ENCODE measurements at places on chromosomes 4 and X. TPM values are rescaled to one million over a fixed set of nuclear protein-coding genes. Genes with fewer than 3 reads are reported as not detected.

Gene NCAPG
- polyA plus RNA-seq = 14.5 TPM

Gene TMEM150C
- polyA plus RNA-seq = 17.3 TPM

Gene FRMPD4
- polyA plus RNA-seq = 0.86 TPM

Gene AKAP17A
- polyA plus RNA-seq = 50.0 TPM

Gene ZNF732
- 2.8 TPM for polyA plus RNA-seq

Gene PAGE3
- polyA plus RNA-seq = not detected

Gene BBS7
- 30.0 TPM for polyA plus RNA-seq

Gene SMAD1
- 52.8 TPM for polyA plus RNA-seq

Gene MAGEB2
- polyA plus RNA-seq = not detected

DNA sequence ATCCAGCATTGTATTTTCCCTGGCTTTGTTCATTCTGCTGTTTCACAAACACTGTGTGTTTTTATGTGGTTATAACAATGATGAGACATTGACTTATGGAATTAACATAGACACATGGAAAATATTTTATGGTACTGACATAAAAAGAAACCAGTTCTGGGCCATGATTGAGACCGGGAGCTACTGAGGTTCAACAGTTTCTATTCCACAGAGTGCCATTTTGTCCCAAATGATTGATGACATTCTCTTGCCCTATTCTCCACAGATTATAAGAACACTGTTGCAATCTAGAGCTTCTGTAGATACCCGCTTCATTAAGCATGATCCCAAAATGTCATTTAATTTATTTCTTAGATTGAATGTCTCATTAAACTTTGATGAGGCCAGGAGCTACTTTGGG lies 326.8 kb downstream of the RPA4 start:
- DNase-seq = no peak

DNA sequence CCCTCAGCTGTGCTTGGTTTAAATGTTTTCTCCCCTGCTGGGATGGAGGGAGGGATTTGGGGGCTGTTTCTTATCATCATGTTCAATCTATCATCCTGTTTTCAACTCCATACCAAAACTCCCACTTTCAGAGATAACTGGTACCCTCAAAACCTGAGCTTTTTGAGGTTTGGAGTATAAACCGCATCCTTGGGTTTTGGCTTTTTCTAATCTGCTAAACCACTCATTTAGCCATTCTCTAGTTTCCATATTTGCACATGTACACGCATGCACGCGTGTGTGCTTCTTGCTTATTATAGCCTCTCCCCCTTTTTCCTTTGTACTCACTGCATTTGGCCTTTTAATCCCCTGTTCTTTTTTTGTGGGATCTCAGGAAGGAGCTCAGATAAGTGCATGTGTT lies 116.7 kb upstream of the TEX13D start:
- DNase-seq = no peak

GRCh38 chr4:44679060-44679459 lies 840 bp downstream of the GUF1 start:
- DNase-seq = no peak

- DNase-seq = peak; percentile 25
These were observed 93.2 kb downstream of the WFS1 start for GRCh38 chr4:6362896-6363295.

GRCh38 chr4:16783119-16783518 lies 115.3 kb downstream of the LDB2 start:
- DNase-seq = no peak

GRCh38 chr4:83748711-83749110 lies 212.8 kb downstream of the GPAT3 start:
- no peak for DNase-seq

DNA sequence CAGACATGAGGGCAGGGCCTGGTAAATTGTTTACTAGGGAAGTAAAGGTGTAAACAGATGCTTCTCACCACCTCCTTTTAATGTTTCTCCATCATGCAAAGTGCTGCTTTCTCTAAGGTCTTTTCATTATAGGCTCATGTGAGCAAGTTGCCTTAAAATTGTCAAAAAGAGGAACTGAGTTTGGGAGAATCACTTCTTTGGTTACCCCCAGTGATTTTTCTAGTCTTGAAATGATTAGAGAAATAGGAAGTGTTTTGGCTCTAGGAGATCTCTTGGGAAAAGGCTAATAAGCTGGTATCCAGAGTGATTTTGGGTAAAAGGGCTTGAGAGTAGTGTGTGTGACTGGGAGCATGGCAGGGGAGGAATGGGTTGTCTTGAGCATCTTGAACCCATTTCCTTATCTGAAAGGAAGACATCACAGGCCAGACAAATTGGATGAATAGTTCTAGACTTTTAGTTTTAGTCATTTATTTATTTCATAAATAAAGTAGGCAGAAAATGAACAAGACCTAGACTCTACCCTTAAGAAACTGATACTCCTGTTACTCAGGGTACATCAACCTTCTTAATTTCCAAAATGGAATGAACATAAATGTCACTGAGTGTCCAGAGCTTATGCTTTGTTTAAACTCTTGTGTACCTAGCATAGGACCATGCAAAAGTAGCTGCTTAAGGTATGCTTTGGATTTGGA lies 14.2 kb downstream of the GRPR start:
- no peak for DNase-seq

GRCh38 chr4:16290681-16291420 lies 64.6 kb upstream of the TAPT1 start:
- no peak for DNase-seq

GRCh38 chr4:7987148-7987989 lies 47.7 kb upstream of the AFAP1 start:
- peak; percentile 61 for DNase-seq

GRCh38 chr4:96183611-96184010 lies 343.7 kb downstream of the PDHA2 start:
- no peak for DNase-seq

- no peak for DNase-seq
These were observed 635.0 kb upstream of the NR3C2 start for GRCh38 chr4:149077181-149077580.

- no peak for DNase-seq
These were observed at the start of gene ENPP6 for GRCh38 chr4:184217634-184218033. ENPP6 (minus strand) TSS chr4:184217873; CDS start chr4:184217819, 54 bp downstream.

- DNase-seq = peak; percentile 79
These were observed 108.7 kb upstream of the ATP6AP2 start for GRCh38 chrX:40471965-40472648.

GRCh38 chr4:166165829-166166420 lies 292.9 kb downstream of the TLL1 start:
- DNase-seq = peak; percentile 39

GRCh38 chr4:156408749-156409148 lies 455.1 kb upstream of the CTSO start:
- no peak for DNase-seq

- no peak for DNase-seq
These were observed 43.4 kb upstream of the CLNK start for GRCh38 chr4:10728016-10728415.

GRCh38 chr4:184896868-184897715 lies 71.3 kb upstream of the ACSL1 start:
- no peak for DNase-seq

DNA sequence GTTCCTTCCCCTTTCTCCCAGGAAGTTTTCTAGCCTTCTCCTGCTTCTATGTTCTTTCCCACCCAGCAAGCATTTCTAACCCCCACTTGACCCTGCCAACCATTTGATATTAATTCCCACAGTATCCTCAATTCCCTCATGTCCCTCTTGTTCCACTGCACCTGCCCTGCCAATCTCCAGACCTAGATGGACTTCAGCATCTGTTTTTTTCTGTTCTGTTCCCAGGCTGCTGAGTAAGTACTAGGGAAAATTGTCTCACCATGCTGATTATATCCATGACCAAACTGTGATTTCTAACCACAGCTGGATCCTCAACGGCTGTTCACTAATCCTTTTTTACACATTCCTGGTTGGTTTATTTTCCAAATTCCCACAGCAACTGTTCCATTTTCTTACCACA lies 37.7 kb downstream of the CLCN5 start:
- DNase-seq = no peak

DNA sequence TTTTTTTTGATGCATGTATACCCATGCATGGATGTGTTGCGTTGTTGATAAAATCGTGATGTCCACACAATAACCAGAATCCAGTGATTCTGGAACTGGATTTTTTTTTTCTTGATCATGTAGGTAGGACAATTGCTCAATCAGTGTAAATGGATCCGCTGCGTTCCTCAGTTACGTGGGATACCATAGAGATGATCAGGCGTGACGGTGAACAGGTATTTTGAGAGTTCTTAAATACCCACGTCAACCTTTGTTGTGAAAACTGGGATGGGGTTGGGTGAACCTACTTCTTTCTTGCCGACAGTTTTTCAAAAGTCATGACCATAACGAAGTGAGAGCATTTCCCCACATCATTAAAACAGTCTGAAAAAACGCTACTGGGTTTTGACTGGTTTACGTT lies 913 bp upstream of the SMIM10L2A start:
- no peak for DNase-seq

- no peak for DNase-seq
These were observed 18.4 kb downstream of the MAGEB17 start for GRCh38 chrX:16185725-16186136.

GRCh38 chrX:79130857-79131256 lies 13.6 kb upstream of the GPR174 start:
- DNase-seq = no peak

- peak; percentile 9 for DNase-seq
These were observed at the start of gene CD38 for GRCh38 chr4:15778289-15779241. CD38 (plus strand) TSS chr4:15778328; CDS start chr4:15778415, 87 bp downstream.

- no peak for DNase-seq
These were observed 224.6 kb downstream of the ANAPC10 start for GRCh38 chr4:144873226-144873990.

DNA sequence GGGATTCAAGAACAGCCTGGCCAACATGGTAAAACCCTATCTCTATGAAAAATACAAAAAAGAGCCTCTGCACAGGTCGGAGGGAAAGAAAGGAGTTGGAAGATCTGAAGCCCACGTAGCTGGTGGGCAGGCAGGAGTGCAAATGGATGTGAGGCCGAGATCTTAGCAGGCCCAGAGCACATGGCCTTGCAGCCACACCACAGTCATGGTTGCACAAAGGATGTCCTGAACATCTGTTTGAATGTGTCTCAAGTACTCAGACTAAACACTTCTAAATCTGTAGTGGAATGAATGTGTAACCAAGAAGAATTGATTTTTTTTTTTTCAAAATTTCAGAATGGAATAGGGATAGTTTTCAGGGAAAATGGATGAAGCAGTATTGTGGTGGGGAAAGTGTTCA lies 10.8 kb downstream of the CA5B start:
- no peak for DNase-seq

DNA sequence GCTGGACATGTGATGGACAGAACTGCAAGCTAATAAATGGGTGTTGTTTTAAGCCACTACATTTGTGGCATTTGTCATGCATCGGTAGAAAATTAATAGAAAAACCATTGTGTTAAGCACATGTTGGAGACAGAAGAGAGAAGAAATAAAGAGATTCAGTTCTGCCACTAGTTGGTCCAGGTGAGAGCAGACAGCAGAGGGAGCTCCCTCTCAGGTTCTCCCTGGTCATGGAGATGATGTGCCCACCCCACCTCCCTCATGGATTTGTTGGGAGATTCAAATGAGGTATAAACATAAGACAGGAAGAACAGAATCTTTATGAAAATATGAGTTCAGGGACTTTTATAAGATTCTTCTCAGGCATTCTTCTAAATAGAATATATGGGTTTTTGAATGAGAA lies 36.8 kb upstream of the OCIAD2 start:
- DNase-seq = no peak

All from right lung (tissue), 10 donors.